ENCODE measurements at places on chromosomes 6 and 20.
A peak's percentile ranks its signal among the peaks of the same experiment; 100 is the strongest.

- no peak for DNase-seq
Measured at GRCh38 chr6:169885131-169885530, 133.7 kb downstream of the ERMARD start.

- no peak for DNase-seq
Measured at GRCh38 chr6:36984581-36985416, 1.2 kb downstream of the MTCH1 start.

DNA sequence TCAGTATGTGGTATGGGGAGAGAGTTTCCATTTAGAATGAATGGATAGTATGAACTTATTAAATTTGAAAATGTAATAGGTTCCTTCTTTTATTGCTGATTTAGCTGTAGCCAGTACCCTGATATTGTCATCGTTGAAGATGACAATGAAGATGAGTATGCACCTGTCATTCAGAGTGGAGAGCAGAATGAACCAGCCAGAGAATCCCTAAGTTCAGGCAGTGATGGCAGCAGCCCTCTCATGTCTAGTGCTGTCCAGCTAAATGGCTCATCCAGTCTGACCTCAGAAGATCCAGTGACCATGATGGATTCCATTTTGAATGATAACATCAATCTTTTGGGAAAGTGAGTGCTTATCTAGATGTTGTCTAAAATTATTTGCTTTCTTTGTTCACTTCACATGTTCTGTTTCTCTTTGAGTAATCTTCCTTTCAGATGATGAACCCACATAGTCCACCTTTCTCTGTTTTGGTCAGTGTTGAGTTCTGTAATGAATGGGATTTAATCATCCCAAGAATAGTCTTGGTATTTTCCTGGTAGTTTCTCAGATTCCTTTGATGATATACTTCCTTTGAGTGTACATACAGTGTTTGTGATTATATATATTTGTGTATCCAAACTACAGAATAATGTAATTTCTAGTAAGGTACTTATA, 23.3 kb downstream of the HSF2 start:
- no peak for DNase-seq

- DNase-seq = no peak
Measured at GRCh38 chr20:45576995-45577394, 2.1 kb downstream of the WFDC8 start.

DNA sequence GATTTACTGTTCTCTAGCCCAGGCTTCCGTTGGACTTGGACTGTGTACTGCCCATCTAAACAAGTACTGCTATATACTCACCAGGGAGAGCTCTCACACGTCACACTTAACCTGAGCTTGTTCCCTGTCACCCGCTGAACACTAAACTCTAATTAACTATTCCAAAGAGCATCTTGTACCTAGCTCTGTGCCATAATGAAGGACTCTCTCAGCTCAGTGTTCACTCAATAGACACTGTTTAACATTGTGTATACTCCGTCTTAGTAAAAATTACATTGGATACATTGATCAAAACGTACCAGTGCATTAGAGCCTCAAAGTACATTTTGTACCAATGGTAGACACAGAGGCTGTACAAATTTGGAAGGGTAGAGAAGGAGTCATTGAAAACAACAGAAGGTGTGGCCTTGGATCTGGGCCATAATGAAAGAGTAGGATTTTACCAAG, 55.4 kb upstream of the EPHA7 start:
- DNase-seq = no peak

- no peak for DNase-seq
Measured at GRCh38 chr6:169720207-169720855, 4.0 kb downstream of the PHF10 start.

DNA sequence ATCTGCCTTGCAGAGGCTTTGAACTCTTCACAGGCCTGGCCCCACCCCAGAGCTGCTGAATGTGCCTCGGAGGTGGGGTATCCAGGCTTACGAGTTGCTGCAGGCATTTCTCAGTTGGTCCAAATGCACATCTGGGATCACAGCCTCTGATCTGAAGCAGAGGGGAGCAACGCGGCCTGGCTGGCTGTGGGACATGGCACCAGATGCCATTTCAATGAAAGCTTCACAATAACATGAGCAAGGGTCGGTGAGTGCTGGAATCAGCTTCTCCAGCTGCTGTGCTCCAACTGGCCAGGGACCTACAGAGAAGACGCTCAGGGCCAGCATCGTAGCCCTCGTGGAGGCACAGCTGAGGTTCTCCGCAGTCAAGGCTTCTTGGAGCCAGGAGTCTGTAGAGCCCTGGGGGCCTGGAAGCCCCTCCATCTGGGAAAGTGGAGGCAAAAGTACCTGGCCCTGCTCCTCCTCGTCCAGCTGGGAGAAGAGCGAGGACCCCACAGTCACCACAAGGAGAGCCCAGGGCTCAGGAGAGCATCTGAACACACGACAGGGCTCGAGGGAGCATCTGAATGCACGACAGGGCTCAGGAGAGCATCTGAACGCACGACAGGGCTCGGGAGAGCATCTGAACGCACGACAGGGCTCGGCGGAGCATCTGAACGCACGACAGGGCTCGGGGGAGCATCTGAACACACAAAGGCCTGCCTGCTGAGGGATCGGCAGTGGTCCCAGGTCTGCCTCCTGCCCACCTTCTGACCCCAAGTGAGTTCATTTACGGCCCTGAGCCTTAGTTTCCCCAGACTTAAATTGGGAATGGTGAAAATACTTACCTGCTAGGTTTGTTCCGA, 165.2 kb downstream of the DLL1 start:
- no peak for DNase-seq

GRCh38 chr6:23277521-23278179, 708.3 kb downstream of the HDGFL1 start:
- no peak for DNase-seq

DNA sequence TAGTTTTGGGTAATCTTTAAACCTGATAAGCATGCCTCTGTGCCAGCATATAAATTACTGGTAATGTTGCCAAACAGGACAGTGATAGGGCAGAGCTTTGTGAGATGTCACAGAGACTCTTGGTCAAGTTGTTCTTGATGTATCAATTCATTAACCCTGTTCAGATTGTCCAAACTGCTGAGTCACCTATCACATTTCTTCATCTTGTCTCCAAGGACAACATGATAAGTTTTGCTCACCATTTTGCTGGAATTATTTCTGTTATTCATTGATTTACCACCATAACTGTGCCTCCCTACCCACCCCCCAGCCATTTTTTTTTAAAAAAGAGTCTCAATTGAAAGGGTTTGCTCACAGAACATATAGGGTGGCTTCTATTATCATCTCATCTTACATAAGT, 19.5 kb upstream of the GMNN start:
- no peak for DNase-seq

- DNase-seq = peak; percentile 29
Measured at GRCh38 chr6:31462964-31463870, 34.7 kb upstream of the MICB start.

GRCh38 chr6:1136827-1137226, 175.1 kb upstream of the FOXQ1 start:
- no peak for DNase-seq

DNA sequence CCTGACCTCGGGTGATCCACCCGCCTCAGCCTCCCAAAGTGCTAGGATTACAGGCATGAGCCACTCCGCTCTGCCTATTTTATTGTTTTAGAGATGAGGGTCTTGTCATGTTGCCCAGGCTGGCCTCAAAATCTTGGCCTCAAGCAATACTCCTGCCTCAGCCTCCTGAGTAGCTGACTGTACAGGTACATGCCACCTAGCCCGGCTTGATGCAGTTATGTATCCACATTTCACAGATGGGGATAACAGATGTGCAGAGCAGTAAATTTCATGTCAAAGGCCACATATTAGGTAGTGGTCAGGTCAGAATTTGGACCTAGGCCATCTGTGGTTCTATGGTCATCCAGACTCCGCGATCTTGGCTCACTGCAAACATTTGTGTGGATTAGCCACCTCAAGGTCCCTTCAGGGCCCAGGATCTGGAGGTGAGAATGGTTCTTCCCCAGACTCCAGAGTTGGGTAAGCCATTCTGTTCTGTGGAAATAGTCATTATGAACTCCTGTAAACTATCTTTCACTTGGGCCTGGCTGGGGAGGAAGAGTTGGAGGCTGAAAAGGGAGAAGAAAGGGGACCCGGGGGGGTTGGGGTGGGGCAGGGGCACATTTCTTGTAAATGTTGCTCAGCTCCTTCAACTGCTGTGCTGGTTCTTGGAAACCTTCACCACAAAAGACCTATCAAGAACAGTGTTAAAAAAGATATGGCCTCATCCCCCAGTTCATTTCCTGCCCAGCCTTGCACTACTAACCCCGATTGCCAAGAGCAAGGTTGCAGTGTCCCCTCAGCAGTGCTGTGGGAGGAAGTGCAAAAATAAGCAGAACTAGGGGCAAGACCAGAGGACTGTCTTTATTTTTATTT, 13.0 kb downstream of the PIM1 start:
- no peak for DNase-seq

DNA sequence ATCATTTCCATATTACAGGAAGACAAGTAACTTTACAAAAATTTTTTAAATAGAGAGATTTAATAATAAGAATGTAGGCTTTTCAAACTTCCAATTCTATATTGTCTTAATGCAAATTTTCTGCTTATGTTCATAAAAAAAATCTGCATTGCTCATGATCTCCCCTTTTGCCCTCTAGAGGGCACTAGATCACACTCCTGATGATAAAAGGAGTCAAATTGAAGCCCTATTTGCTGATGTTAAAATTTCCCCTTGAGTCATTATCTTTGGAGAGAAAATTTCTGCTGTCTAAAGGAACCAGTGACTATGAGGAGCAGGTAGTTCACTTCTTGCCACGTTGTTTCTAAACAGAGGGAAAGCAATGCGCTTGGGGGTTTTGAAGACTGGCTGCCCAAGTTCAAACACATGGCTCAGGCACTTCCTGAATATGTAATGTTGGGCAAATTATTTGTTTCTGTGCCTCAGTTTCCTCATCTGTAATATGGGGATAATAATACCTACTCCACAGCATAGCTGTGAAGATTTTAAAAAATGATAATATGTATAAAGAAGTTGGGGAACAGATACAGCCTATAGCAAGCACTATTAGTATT, 874.2 kb downstream of the TFAP2A start:
- peak; percentile 23 for DNase-seq

DNA sequence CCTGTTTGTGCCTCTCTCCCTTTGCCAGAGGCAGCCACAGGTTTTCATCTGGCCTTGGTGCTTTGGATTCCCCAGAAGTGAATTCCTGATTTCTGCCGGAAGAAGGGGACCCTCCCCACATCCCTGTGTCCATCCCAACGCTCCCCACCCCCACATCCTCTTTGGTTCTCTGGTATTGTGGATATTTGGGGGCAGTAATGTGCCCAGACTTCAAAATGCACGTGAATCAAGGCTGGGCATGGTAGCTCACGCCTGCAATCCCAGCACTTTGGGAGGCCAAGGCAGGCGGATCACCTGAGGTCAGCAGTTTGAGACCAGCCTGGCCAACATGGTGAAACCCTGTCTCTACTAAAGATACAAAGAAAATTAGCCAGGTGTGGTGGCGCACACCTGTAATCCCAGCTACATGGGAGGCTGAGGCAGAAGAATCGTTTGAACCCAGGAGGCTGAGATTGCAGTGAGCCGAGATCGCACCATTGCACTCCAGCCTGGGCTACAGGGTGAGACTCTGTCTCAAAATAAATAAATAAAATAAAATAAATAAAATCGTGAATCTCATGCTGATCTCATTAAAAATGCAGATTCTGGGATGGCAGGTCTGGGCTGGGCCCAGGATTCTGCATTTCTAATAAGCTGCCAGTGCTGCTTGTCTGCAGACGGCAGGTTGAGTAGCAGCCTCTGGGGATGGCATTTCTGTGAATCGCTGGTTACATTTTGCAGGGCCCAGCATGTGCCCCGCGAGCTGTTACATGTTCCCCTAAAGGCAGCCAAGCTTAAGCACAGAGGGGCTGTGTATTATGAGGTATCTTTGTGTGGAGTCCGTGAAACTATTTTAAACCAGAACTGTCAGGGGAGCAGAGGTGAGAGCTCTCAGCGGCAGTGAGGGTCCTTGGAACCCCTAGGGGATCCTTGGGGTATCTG, 49.0 kb downstream of the SYNJ2 start:
- DNase-seq = no peak

GRCh38 chr20:13261460-13262301, 40.6 kb downstream of the ISM1 start:
- DNase-seq = peak; percentile 5

DNA sequence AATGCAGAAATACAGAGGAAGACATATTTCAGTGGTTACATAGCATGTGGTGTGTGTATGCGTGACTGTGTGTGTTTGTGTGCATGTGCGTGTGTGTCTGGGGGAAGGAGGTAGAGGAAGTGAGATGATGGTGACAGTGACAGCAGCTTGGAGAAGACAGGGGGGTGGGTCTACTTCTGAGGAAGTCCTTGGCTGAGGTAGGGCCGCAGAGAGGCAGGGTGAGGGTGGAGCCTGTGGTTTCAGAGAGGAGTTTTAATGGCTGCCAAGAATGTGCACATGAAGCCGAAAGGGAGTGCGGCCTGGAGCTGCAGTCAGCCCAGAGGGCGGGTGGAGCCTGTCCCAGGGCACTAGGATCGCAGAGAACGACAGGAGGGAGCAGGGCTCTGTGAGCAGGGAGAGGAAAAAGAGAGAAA, 22.7 kb upstream of the RNF24 start:
- peak; percentile 100 for DNase-seq

DNA sequence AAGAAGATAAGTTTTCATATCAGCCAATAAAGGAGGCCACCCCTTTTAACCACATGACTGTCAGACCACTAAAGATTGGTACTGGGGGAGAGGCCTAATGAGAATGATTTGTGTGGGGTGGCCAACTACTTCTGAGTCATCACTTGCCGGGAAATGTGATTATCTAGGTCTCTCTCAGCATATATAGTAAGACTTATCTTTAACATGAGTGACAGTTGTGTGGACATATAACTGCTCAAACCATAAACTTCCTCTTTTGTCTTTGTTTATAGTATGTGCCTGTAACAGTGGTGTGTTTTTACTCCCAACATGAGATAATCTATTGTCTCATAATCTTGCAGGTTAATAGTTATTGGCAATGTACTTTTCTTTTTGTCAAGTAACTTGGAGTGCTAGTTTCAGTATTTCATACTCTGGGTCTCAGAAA, 312.4 kb downstream of the CDKAL1 start:
- DNase-seq = no peak

DNA sequence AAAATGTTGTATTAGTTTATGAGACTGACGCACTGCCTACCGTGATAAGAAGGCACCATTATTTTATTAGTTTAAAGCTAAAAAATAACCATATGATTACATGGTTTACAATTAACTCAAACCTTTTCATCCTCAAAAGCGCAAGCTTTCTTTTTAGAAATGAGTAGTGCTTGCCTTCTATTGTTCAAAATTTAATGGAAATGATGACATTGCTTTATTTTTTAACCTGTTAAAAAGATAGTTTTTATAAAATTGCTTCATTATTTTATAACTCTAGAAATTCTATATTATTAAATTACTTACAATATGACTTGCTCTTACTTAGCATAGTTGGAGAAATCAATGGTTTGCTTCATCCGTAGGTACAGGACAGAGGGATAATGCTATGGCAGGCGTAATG, 78.7 kb upstream of the HDDC2 start:
- DNase-seq = no peak

GRCh38 chr6:35260591-35261570, 1.3 kb downstream of the ZNF76 start:
- peak; percentile 41 for DNase-seq

GRCh38 chr6:148700741-148701311, 46.0 kb upstream of the UST start:
- DNase-seq = no peak
